Bronchial epithelial cell (primary cell): ENCODE measurements at places on chromosomes 6 and 20. TPM values are rescaled to one million over a fixed set of nuclear protein-coding genes. Genes with fewer than 3 reads are reported as not detected.

ANGPT4 gene
- total RNA-seq, result not detected in 2 replicates

TMEM200A gene
- 0.26 and 0.79 TPM in 2 replicates for total RNA-seq

PTCHD4 gene
- 1.8 and 2.6 TPM in 2 replicates for total RNA-seq

SEL1L2 gene
- total RNA-seq, result not detected in 2 replicates

IRF4 gene
- total RNA-seq, result not detected in 2 replicates

TCF15 gene
- total RNA-seq, result not detected in 2 replicates

AIG1 gene
- 60.6 and 63.5 TPM in 2 replicates for total RNA-seq

KPNA5 gene
- total RNA-seq, result 2.2 and 3.2 TPM in 2 replicates

SCRT2 gene
- total RNA-seq, result not detected in 2 replicates

NKAIN4 gene
- 0.13 and 1.1 TPM in 2 replicates for total RNA-seq

DCDC2 gene
- under 0.01 and 0.13 TPM in 2 replicates for total RNA-seq

TCP11 gene
- total RNA-seq, result not detected in 2 replicates

TRIM10 gene
- not detected in 2 replicates for total RNA-seq

MRAP2 gene
- total RNA-seq, result 0.13 and 0.26 TPM in 2 replicates

C2 gene
- 0.26 and 0.53 TPM in 2 replicates for total RNA-seq

MDFI gene
- 57.1 and 61.3 TPM in 2 replicates for total RNA-seq
